Activated CD8-positive, alpha-beta memory T cell treated with anti-CD3 and anti-CD28 coated beads for 48 hours (primary cell): ENCODE measurements at places on chromosomes 11 and 22.

DNA sequence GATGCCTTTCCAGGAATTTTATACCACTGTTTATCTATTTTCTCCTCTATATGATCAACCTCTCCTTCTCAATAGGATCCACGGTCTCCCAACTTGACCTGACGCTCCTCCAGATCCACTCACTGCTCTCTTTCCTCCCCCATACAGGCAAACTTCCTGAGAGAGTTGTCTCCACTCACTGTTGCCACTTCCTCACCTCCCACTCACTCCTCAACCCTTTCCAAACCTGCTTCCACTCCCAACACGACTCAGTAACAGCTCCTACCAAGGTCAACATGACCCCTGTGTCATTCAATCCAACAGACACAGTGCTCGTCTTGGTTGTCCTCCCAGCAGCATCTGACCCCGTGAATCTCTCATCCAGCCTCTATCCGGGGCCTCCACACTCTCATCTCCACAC, 3.1 kb downstream of the APBB1 start:
- no peak for DNase-seq

- DNase-seq: no peak
Measured at GRCh38 chr11:44006917-44007361, 40.8 kb upstream of the ACCSL start.

DNA sequence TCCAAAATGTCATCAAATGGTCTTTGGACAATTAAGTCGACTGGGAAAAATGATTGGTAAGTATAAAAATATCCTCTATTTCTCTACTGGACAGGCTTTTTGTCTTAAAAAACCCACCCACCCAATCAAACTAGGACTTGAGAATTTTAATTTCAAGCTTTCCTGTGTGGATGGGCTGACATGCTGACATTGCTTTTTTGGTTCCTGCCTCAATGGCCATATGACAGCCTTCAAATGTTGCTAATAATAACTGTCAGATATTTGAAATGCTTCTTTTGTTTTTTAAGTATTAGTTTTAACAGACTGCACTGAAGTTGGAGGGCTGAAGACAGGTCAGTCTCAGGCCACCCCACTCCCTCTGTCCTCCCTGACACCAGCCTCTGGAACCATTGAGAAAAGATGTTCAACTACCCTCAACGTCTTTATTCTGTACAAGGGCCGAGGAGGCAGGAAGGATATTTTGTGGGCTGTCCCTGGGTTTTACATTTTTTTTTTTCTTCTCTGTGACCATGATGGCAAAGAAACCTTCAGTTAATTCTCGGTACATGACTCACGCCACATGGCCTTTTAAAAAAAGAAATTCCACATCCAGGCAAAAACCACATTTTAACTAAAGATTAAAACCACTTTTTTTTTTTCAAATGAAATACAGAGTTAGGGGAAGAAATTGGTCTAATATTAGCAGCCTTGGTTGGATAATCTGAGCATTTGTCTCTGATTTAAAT, 130.4 kb downstream of the SLC1A2 start:
- DNase-seq: no peak

DNA sequence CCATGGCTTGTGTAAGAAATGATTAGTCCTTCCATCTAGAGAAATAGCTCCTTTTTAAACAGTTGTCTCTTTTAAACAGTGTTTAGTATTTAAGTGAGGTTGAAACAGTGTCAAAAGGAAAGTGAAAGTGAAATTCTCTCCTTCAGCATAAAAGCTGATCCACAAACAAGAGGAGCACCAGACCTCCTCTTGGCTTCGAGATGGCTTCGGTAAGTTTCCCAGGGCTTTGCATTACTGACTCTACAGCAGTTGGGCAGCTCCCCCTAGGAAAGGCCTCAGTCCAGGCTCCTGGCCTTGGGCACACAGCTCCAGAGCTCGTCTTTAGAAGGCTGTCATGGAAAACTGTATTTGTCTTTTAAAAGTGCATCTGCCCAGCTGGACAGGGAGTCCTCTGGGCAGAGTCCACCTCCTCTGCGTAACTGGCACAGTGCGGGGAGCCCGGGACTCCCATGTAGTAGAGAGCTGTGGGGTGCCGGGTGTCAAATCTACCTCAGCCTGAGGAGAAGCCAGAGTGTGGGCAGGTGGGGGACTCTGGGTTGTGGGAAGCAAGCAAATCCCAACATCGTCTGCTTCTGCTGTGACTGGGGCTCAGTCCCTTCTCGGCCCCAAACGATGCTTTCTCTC, at the start of gene PLAAT4:
Gene PLAAT4 (plus strand): TSS at position 140 of the 624 bp plus-strand sequence. CDS start 61 bp downstream, at position 201.
- no peak for DNase-seq

- no peak for DNase-seq
Measured at GRCh38 chr22:49255154-49255553, 572.5 kb downstream of the BRD1 start.

- no peak for DNase-seq
Measured at GRCh38 chr11:64447831-64448598, 89.1 kb downstream of the RPS6KA4 start.

DNA sequence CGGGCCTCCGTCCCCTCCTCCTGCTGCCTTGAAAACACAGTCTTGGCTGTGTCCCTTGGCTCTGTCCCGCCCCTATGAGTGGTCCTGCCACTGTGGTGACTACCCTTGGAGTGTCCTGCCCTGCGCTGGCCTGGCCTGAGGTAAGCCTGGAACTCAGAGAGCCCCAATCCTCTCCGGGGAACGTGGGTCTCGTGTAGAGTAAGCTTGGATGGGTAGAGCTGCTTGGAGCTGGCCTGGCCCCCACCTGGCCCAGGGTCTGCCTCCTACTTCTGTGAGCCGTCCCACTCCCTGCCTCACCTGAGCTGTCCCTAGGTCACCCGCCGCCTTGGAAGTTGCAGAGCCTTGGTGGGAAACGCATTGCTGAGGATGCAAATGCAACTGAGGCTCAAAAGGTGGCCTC, 347.1 kb downstream of the CTTN start:
- DNase-seq: no peak

DNA sequence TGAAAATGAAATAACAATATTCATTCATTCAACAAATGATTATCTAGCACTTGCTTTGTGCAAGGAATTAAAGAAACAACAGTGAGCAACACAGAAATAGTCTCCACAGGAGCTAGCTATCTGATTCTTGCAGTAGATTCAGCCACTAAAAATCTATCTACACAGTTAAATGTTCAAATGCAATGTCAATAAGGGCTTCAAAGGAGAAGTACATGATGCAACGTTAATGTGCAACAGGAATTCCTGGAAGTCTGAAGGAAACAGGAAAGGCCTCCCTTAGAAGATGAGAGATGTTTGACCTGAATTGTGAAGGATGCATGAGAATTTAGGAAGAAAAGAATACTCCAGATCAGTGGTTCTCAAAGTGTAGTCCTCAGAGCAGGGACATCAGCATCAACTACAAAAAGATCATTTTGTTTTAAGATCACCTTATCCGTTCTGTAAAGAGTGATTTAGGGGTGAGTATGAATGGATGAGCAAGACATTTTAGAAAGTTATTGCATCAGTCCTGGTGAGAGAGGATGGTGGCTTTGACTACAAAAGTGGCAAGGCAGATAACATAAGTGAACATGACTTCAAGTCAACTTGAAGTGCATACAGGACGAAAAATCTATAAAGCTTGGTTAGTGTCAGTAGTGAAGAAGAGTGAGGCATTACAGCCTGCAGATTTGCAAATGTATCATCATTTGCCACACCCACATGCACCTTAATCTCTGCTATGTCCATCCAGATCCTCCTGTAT, 96.0 kb downstream of the ETS1 start:
- DNase-seq: no peak
